Stimulated activated CD4-positive, alpha-beta T cell treated with anti-CD3 and anti-CD28 coated beads, Interleukin-1b, Interleukin-23, amount 100 ng/mL, for 1 hour (primary cell): ENCODE measurements at places on chromosomes 5 and 9.

- no peak for DNase-seq
Measured at GRCh38 chr5:155504606-155505005, 491.1 kb downstream of the KIF4B start.

DNA sequence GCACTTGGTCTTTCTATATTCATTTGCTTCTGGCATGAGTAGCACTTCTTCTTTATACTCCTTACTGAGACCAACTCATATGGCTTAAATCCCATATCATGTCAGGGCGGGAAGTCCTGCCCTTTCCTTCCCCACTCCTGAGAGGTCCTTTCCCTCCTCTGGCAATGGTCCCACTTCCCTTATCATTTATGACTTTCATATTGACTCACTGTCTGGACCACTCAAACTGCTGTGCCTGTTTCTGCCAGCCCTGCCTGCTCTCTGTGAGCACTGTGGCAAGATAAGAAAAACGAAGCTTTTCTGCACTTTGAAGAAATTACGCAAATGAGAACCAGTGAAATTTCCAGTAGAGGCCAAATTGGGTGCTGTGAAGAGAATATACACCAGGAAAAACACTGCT is 58.1 kb downstream of the ZNF474 start:
- DNase-seq: no peak

- no peak for DNase-seq
Measured at GRCh38 chr9:129474740-129475404, 146.0 kb downstream of the C9orf50 start.

- peak; percentile 38 for DNase-seq
Measured at GRCh38 chr5:141692919-141693725, 11.1 kb upstream of the ARAP3 start.

DNA sequence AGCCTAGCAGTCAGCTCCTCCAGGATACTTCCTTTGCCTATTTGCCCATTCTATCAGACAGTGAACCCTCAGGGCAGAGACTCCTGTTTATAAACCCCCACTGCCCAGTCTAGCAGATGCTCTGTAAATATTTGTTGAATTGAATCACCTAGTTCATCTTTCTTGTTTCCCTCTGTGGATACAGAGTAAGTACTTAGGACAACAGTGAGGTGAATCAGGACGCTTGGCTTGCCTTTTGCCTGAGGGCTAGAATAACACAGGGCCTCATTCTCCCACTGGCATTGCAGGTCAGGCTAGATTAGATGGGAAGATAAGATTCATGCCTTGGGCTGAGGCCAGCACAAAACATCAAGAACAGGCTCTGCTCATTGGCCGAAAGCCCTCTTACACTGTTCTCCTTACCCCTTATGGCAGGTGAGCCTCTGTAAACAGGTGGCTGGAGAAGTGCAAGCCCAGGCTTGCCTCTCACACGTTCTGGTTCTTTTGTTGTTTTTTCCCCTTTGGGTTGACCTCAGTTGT is 22.2 kb downstream of the TNFSF8 start:
- DNase-seq: no peak

- no peak for DNase-seq
Measured at GRCh38 chr9:114938687-114939575, 8.5 kb upstream of the TNFSF8 start.

GRCh38 chr5:139474890-139475791 is 4.3 kb downstream of the SMIM33 start:
- DNase-seq: no peak

- no peak for DNase-seq
Measured at GRCh38 chr9:33465596-33466564, 7.8 kb downstream of the NOL6 start.

DNA sequence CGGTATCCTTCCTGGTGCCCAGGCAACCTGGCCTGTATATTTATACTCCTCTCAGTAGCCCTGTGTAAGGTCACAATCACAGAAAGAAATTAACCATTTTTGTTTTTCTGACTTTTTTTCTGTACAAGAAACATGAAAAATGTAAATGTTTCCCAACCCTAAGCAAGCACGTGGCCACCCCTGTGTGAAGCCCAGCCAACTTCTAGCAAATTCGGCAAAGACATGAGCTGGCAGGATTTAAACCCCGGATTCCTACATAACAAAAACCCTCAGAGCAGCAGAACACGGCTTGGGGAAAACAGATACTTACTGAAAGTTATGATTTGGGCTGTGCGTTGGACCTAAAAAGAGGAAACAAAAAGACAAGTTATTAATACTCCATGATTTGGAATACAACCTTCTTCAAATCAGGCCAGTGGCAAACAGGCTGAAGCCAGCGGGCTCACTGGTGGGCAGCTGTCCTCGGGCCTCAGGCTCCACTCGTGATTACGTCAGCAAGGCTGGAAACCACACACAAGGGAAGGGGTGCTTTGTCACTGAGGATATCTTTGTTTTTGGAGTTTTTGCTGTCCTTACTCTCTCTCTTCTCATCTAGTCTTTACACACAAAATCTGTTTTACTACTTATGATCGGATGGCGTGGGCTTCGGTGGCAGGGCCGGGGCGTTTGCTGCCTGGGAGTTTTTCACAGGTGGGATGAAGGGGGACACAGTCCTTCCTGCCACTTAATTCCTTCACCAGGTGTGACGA is 194.1 kb downstream of the ROR2 start:
- no peak for DNase-seq

- no peak for DNase-seq
Measured at GRCh38 chr9:94870793-94871558, 144.5 kb downstream of the AOPEP start.

DNA sequence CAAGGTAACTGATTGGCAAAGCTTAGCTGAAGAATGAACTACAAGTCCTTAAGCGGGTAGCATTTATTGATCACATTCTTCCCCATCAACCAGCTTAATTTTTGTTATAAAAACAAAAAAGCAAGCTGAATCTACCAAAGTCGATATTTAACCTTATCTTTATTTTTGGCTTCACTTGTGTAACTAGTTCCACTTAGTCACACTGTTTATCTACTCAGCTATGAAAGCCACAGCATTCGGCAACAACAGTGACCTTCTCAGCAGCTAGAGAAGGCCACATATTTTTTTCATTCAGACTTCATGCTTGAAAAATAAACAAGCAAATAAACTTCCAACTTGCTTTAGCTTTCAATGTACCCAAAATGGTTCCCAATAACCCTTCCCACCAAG is 69.4 kb downstream of the KLHL3 start:
- no peak for DNase-seq
